ENCODE measurements at places on chromosomes 3 and 15.

DNA sequence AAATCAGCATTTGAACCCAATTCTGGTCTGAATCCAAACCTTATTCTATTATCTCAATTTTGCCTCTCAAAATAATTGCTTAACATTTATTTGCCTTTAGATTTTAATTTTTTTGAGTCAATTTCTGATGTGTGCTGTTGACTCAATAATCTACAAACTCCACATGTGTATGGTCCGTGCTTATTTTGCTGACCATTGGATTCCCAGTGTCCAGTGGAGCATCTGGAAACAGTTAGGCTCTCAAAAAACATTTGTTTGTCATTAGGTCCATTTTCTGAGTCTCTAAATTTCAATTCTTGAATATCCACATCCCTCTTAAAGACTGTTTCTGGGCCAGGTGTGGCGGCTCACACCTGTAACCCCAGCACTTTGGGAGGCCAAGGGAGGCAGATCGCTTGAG lies 19.2 kb upstream of the MYZAP start:
- DNase-seq, result no peak

GRCh38 chr3:147361454-147362420 lies 44.6 kb downstream of the ZIC4 start:
- DNase-seq, result peak; percentile 27

- DNase-seq, result no peak
Measured at GRCh38 chr15:94225616-94226015, 5.7 kb upstream of the MCTP2 start.

- DNase-seq, result no peak
Measured at GRCh38 chr15:60801395-60801794, 322.5 kb upstream of the ICE2 start.

- no peak for DNase-seq
Measured at GRCh38 chr3:63931290-63931689, 19.1 kb upstream of the SCAANT1 start.

GRCh38 chr15:89090791-89091626 lies 2.8 kb downstream of the ABHD2 start:
- peak; percentile 65 for DNase-seq

- DNase-seq, result no peak
Measured at GRCh38 chr3:135739779-135740178, 225.7 kb upstream of the PPP2R3A start.

GRCh38 chr3:169323578-169324451 lies 339.7 kb downstream of the MECOM start:
- DNase-seq, result no peak

DNA sequence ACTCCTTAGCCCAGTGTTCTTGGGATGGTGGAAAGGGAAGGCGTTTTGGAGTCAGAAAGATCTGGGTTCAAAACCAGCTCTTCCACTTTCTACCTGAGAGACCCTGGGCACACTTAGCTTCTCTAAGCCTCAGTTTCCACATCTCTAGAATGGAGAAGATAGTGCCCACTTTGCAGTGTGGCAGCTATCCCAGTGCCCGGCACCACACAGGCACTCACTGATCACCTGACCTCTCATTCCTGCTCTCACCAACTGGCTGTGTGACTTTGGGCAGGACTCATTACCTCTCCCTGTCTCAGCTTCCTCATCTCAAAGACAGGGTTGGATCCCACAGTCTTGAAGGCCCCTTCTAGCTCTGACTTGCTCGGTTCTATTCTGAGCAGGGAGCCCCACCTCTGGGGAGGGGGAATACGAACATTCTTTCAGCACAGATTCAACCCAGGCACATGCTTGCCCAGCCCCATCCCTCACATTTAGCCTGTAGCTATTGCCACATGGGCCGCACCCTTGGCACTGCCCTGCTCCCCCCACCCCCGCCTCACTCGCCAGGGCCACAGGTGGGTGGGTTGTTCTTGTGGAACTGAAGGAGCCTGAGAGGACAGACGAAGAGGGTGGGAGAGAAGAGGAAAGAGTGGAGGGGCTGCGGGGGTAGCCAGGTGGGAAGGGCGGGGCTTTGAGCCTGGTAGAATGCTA lies 39.2 kb downstream of the EPHB3 start:
- no peak for DNase-seq

- DNase-seq, result no peak
Measured at GRCh38 chr3:183854318-183855035, 29.1 kb upstream of the MAP6D1 start.

- no peak for DNase-seq
Measured at GRCh38 chr3:134323966-134324962, 50.0 kb downstream of the AMOTL2 start.

DNA sequence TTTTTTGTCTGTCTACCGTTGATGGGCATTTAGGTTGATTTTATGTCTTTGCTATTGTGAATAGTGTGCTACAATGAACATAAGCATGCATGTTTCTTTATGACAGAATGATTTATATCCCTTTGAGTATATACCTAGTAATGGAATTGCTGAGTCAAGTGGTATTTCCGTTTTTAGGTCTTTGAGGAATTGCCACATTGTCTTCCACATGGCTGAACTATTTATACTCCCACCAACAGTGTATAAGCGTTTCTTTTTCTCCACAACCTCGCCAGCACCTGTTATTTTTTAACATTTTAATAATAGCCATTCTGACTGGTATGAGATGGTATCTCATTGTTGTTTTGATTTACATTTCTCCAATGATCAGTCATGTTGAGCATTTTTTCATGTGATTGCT lies 89.6 kb upstream of the GALNT15 start:
- no peak for DNase-seq

- no peak for DNase-seq
Measured at GRCh38 chr3:120013481-120013880, 80.8 kb downstream of the GSK3B start.

DNA sequence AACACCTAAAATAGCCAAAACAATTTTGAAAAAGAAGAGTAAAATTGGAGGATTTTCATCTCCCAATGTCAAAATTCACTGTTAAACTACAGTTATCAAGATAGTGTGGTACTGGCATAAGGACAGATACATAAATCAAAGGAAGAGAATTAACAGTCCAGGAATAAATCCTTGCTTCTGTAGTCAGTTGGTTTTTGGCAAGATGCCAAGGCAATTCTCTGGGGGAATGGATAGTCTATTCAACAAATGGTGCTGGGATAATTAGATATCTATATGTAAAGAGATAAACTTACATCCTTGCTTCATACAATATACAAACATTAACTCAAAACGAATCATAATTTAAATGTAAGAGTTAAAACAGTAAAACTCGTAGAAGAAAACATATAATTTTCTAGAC lies 57.9 kb upstream of the SELENOK start:
- no peak for DNase-seq

GRCh38 chr3:62065985-62066693 lies 307.2 kb downstream of the FEZF2 start:
- no peak for DNase-seq

DNA sequence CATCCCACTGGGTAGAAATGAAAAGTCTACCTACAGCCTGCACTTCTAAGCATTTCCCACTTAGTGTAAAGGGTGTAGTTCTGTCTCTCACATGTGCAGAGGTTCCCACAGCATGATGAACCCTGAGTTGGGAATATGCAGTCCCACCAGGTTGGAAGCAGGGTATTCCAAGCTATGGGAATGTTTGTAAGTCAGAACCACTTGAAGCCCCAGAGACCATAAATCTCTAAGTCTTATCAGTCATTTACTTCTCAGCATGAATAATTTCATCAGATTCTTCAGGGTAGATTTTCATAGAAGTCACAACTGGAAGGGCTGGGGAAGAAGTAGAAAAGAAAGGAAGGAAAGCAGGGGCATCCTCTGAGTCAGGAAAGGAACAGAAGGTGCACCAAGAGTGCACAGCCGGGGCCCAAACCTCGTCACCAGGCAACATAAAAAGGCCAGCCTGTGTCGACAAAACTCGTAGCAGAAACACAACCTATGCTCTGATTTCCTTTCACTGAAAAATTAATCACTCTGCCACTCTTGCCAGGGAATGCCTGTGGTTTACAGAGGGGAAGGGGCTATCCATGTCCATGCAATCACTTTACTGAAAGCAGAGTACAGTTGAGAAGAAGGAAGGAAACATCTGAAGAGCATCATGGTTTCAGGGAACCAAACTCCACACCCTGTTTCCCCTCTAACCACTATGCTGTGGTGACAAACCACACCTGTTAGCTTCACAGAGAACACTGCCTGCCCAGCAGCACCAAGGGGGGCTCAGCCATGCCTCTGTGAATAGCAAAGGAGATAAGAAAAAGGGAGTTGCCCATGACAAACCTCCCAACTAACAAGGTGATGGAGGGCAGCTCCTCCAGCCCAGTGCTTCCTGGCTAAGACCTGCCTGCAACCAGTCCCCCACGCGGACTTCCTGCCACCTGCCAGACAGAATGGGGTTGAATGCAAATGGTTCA lies 40.5 kb downstream of the SH3BP5 start:
- DNase-seq, result no peak

DNA sequence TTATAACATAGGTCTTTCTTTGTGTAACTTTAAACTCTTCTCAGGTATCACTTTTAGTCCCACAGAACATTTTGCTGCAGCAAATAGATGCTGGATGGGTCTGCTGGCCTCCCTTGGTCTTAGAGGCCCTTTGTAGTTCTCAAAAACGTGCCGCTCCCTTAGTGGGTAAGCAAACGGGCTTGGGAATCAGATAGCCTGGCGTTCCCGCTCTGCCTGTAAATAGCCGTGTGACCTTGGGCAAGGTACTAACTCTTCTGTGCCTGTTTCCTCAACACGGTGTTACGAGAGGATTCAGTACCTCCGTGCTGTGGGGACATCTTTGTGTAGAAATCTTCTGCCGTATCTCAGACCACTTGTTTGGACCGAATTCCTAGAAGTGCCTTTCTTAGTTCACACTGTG lies 64.4 kb downstream of the DNAJB8 start:
- no peak for DNase-seq

DNA sequence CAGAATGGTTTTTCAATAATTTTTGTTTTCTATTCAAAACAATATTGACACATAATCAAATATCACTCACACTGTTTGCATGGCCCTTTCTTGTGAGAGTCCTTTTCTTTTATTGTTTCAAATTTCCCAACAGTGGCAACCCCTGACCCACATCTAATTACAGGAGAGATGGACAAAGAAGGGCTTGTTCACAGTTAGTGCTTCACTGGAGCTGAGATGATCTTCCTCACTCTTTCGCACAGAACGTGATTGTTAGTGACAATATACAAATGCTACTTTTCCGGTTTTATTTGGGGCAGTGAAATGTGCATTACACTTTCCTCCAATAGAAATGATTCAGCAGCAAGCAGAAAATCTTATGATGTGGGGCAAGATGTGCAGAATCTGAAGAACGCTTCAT lies 38.6 kb upstream of the TTC14 start:
- no peak for DNase-seq

- no peak for DNase-seq
Measured at GRCh38 chr15:76711351-76711827, 193.8 kb downstream of the SCAPER start.

GRCh38 chr3:43231276-43232000 lies 54.9 kb upstream of the SNRK start:
- DNase-seq, result no peak

DNA sequence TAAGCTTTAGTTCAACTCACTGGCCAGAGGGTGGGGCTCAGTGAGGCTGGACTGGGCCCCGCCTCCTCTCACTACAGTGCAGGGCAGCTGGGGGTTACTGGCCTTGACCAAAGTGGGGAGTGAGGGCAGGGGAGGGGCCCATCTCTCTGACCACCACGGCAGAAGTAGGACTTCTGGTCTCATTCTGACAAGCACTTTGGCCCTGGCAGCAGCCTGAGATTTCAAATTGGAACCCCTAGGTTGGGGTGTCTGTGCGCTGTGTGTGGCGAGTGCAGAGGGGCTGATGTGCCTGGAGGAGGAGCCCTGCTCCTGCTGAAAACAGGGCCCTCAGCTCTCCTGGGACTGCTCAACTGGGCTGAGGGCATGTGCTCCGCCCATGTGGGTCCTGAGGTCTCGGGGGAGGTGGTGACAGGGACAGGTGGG lies 60.3 kb upstream of the RPL32 start:
- no peak for DNase-seq

- no peak for DNase-seq
Measured at GRCh38 chr3:45906681-45907407, 20.5 kb downstream of the CCR9 start.

GRCh38 chr3:127165036-127165435 lies 27.9 kb upstream of the PRR23E start:
- DNase-seq, result no peak

DNA sequence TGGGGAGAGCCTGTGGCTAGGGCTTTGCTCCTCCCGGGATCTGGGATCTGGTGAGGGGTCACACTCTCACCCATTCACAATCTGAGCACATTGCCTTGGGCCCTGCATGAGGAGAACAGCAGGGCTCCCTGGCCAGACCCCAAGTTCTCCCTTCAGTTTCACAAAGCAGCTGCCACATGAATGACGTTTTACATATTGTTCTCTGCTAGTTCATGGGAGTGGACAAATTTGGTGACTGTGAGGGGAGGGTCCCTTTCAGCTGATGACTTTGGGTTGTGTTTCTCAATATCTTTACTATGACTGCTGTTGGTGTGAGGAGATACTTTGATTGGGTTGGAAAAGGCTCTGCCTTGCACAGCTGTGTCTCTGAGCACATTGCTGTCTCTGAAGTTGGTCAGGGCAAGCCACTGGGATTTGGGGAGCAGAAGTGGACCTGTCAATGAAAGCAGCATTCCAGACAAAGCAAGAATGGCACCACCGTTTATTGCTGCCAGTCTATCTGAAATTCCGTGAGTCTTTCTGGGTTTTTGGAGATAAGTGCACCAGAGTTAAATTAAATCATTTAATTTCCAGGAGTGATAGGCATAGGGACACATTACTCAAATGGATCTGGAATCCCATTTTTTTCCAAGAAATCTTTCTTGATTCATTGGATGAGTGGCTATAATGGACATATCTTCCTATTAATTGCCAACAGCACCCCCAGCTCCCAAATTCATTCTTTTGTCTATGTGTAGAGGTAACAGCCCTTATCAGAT lies 10.3 kb downstream of the TIMP4 start:
- no peak for DNase-seq

- no peak for DNase-seq
Measured at GRCh38 chr3:66048051-66048395, 9.3 kb upstream of the MAGI1 start.

- DNase-seq, result no peak
Measured at GRCh38 chr15:56699743-56700142, 33.6 kb downstream of the ZNF280D start.

GRCh38 chr15:65207280-65207840 lies 3.9 kb downstream of the CILP start:
- DNase-seq, result no peak

DNA sequence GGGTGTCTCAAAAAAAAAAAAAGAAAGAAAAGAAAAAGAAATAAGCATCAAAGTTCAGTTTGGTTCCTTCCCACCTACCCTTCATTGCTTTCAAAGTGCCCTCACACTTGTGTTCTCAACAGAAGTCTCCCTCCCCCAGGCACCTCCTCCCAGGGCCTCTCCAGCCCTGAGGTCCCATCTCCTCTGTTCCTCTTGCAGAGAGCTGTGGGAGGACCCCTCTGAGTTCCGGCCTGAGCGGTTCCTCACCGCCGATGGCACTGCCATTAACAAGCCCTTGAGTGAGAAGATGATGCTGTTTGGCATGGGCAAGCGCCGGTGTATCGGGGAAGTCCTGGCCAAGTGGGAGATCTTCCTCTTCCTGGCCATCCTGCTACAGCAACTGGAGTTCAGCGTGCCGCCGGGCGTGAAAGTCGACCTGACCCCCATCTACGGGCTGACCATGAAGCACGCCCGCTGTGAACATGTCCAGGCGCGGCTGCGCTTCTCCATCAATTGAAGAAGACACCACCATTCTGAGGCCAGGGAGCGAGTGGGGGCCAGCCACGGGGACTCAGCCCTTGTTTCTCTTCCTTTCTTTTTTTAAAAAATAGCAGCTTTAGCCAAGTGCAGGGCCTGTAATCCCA lies 6.1 kb downstream of the CYP1A2 start:
- no peak for DNase-seq

All from A549 (cell line).